HepG2 (cell line): ENCODE measurements at places on chromosomes 5 and 9. TPM values are rescaled to one million over a fixed set of nuclear protein-coding genes. Genes with fewer than 3 reads are reported as not detected.

Gene SPATA31D4
- polyA plus RNA-seq: not detected in 2 replicates

Gene NUP188
- polyA plus RNA-seq: 28.0 and 31.5 TPM in 2 replicates

Gene SOX30
- 0.05 TPM in 1 of 2 replicates, not detected in the other for polyA plus RNA-seq

Gene C8G
- polyA plus RNA-seq: 12.8 and 18.3 TPM in 2 replicates

Gene IL13
- polyA plus RNA-seq: 0.05 TPM in 1 of 2 replicates, not detected in the other

Gene C5orf52
- polyA plus RNA-seq: not detected in 2 replicates

Gene BAG1
- 18.7 and 23.1 TPM in 2 replicates for polyA plus RNA-seq

Gene GARNL3
- polyA plus RNA-seq: 3.9 and 6.7 TPM in 2 replicates

Gene SMIM33
- polyA plus RNA-seq: 0.03 TPM in 1 of 2 replicates, not detected in the other

DNA sequence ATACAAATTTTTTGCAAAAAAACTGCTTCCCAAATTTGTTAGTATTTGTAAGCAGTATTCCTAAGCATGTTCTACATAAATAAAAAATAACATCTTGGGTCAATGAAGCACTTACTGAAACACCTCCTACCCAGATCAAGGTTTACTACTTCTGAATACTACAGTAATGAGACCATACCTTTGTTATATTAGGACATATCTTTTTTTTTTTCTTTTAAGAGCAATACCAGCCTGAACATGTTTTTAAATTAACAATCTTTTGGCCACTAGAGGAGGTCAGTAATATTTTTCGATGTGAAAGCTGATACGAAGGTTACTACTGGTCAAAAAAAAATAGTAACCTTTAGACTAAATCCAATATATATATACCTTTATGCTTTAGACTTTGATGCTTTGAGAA lies 72.7 kb downstream of the CERT1 start:
- DNase-seq: no peak

- no peak for DNase-seq
These were observed 153.2 kb downstream of the NTRK2 start for GRCh38 chr9:84822589-84823233.

- DNase-seq: no peak
These were observed 201.0 kb downstream of the EFNA5 start for GRCh38 chr5:107469485-107470294.

DNA sequence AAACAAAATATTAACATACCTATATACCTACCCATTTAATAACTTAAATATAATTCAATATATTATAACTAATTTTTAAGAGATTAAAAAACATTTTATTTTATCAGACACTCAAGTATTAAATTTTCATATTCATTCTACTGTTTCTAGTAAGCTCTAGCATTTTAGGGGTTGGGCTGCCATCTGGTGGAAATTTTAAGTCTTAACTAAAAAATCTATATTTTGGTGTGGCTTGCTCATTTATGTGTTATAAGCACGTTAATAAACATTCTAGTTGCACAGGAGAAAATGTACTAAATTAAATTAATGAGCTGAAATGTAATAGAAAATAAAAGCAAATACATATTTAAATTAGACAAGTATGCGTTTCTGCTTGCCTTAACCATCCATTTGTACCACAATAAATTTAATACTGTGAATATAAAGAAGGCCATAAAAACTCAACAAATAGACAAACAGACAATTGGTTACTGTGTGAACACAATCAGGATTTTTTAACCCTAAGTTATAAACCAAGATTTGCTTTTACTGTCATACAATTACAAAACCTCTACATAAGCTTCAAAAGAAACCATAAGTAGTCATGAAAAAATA lies 1728.3 kb upstream of the CDH9 start:
- peak; percentile 18 for DNase-seq

GRCh38 chr5:2381070-2381469 lies 370.4 kb downstream of the IRX2 start:
- no peak for DNase-seq

DNA sequence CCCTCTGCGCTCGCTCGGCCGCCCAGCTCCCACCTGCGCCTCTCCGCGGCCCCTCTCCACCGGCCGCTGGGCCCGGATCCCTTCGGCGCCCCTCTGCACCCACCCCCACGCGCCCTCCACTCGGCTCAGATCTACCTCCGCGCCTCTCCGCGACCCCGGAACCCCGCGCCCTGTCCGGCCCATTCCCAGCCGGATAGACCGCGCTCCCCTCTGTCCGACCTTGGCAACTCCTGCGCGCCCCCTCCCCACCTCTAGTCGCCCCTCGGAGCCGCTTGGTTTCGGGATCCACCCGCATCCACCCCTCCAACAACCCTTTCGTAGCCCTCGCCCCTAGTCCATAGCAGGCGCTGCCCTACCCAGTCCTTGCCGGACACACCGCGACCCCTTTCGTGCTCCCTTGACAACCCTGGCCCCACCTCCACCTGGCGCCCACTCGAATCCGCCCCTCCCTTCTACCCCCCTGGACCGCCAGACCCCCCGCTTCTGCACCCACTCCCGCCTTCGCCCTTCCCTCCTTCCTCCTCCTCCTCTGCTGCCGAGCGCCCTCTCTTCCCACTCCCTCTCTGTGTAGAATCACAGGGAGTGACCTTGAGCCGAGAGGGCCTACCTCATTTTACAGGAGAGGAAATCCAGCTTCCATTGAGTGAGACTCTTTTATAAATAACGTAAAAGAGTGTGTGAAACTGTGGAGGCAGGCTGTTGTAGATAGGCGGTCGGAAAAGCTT lies 525 bp upstream of the AK3 start:
- peak; percentile 37 for DNase-seq

- DNase-seq: peak; percentile 70
These were observed 744 bp downstream of the TARS1 start for GRCh38 chr5:33441241-33442177.

- DNase-seq: no peak
These were observed 247.8 kb downstream of the PBX3 start for GRCh38 chr9:125995006-125995405.

DNA sequence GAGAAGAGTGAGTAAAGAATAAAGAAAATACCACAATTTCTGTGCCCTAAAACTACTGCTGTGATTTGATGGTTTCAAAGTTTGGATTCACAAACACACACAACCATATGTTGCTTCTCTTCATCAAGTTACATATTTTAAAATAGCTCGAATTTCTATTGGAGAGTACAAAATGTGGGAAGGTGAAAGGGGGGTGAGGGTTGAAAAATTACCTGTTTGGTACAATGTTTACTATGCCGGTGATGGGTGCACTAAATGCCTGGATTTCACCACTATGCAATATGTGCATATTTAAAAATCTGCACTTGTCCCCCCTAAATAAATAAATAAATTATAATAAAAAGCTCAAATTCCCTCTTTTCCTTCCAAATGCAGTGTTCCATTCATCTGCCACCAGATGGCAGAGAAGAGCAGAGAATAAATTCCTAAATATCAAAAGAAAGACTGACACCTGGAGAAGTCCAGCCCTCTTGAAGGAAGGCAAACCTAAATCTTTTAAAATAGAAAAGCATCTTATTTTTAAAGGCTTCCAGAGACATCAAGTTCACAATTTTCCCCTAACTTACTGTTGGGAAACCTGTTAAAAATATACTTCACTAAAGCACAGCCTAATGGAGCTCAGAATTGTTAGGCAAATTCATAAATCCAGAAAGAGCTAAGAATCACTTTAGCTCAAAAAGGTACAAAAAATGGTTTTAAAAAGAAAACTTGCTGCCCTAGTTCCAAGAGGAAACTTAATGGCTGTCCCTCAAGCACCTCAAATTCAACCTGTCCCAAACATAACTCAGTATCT lies 24.8 kb upstream of the HNRNPA0 start:
- DNase-seq: peak; percentile 27

DNA sequence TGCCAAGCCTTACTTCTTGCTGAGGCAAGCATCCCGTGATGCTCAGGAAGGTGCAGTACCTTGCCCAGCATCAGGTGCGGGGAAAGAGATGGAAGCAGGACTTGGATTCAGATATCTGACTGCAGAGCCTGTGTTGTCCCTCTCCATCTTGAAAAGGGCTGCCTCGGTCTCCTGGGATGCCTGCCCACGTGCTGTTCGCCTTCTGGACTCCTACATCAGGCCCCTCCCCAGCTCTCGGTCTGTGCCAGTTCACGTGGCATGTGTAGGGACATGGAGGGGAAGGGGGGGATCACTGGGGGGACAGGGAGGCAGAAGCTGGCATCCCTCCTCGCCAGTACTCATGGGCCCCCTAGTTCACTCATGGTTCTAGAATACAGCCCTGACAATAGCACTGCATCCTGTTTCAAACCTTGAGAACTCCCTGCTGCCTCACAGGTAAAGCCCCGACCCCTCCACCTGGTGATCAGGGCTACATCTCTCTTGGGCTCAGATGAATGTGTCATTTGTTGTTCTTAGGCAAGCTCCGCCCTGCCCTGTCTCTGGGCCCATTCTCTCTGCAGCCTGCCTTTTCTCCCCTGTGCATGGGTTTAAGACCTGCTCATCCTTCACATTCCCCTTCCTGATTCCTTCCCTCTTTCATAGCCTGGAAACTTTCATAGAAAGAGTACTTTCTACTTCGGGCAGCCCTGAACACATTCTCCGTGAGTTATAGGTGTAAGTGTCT lies 38.9 kb upstream of the SLC25A51 start:
- no peak for DNase-seq

- no peak for DNase-seq
These were observed 51.3 kb downstream of the GADD45G start for GRCh38 chr9:89655990-89656657.

DNA sequence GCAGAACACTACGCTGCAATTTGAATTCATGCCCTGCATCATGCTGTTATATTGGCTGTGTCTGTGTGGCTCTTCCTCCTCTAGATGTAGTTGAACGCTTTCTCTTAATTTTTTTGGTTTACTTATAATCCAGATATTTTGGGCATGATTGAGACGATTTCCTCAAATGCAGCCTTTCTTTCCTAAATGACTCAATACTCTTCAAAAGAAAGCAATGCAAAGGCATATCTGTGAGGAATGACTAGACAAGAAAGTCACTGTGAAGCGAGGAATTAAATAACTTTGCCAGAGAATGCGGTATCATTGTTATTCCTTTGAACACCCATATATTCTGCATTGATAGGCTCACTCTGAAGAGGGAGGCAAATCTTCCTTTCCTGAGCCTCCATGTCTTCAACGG lies 152.8 kb downstream of the YIPF5 start:
- no peak for DNase-seq

GRCh38 chr5:130171699-130172098 lies 267.4 kb downstream of the CHSY3 start:
- no peak for DNase-seq

DNA sequence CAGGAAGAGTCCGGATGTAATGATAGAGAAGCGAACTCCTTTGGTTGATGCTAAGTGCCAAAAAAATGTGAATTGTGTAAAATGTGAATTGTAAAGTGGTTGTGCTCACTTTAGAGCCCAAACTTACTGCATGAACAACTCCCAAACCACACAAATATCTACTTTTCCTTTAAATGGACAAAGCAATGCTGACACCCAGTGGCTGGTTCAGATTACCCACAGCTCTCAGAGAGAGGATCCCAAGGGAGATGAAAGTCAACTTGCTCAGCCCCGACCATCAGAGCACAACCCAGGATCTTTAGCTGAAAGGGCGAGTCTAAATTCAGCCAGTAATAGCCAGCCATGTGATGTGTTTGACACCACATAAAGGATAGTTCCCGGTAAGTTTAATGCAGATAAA lies 133.7 kb downstream of the NMUR2 start:
- DNase-seq: peak; percentile 23

DNA sequence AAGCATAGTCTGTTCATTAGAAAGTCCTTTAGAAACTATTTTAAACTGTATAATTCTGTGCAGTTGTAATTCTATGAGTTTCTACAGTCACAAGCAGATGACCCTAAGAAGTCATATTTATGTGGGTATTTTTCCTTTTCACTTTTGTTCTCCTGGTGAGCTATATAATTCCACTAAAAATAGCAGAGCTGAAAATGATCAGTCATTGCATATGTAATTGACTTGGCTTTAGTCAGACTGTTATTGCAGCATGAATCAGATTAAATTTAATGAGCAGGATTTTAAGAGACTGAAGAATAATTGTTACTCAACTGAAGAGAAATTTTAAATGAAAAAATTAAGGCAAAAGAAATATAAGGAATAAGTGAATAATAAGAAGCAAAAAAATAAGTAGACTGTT lies 108.5 kb downstream of the MTREX start:
- DNase-seq: no peak

GRCh38 chr5:123460296-123460729 lies 37.1 kb upstream of the CEP120 start:
- DNase-seq: no peak
